NCI-H2107 (cell line): ENCODE measurements at places on chromosomes 3 and 15.

DNA sequence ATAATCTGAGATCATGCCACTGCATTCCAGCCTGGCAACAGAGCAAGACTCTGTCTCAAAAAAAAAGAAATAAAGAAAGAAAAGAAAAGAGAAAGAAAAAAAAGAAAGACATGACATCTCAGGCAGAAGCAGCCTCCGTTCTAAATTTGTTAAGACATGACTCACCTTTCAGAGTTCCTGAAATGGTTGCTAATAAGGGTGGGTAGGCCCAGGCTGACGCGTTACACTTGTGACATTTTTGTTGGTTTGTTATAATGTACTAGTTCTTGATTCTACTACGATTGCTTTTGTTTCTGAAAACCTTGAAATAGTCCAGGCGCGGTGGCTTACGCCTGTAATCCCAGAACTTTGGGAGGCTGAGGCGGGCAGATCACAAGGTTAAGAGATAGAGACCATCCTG lies 21.0 kb downstream of the SLC25A20 start:
- DNase-seq = no peak

GRCh38 chr3:11542551-11542950 lies 101.2 kb downstream of the VGLL4 start:
- DNase-seq = no peak

GRCh38 chr3:180246688-180247195 lies 210.0 kb upstream of the PEX5L start:
- no peak for DNase-seq

DNA sequence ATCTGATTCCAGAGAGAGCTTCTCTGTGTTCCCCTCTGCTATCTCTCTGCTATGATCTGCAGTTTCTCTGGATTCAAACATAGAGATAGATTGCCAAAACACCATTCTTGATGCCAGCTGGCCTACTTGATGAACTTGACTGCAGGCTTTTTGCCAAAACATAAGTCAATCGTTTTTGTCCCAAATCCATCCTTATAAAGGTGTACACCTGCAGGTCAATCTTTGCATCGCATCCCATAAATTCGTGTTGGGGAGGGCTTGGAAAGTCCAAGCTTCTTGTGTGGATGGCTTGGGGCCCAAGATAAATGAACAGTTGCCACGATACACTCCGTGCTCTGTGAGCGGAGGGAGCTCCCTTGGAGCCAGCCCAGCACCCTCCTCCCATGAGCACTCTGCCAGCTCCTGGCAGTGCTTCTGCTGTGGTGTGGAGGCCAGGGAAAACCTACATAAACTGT lies 2.7 kb downstream of the CERS3 start:
- no peak for DNase-seq

- no peak for DNase-seq
These were observed 140.9 kb downstream of the NTRK3 start for GRCh38 chr15:88115486-88116152.

DNA sequence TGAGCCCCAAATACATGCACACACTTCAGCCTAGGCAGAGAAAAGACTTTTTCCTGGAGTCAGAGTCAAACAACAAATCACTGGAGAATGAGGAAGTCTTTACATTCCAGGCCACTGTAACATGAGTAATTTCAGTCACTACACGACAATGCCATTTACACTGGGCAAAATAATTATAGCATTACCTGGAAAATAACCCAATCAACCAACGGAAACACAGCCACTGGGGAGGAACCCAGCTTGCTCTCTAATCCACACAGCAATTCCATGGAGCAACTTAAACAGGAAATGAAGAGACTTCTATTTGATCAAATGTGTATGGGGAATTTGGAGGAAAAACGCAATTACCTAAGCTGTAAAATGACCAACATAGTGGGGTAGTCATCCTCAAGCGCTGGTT lies 15.2 kb downstream of the FSTL1 start:
- no peak for DNase-seq

GRCh38 chr3:43699864-43700263 lies 9.1 kb downstream of the ABHD5 start:
- DNase-seq = no peak

- no peak for DNase-seq
These were observed 31.7 kb downstream of the NR2F2 start for GRCh38 chr15:96362011-96362754.

DNA sequence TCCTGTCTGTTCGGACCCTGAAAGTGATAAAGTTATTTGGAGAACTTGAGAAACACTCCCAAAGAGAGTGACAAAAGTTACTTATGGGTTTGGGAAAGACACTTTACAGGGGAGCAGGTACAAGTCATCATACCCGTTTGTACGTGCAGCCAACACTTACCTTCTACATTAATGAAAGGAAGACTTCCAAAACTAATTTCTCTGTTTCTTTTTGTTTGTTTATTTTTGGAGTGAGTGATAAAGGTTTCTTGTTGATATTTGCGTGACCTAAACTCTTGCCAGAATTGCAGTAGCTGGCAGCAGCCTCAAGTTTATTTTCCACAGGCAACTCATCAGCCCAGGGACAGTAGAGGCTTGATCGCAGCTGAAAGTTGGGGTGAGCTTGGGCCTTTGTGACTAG lies 8.4 kb downstream of the ABHD2 start:
- DNase-seq = no peak

DNA sequence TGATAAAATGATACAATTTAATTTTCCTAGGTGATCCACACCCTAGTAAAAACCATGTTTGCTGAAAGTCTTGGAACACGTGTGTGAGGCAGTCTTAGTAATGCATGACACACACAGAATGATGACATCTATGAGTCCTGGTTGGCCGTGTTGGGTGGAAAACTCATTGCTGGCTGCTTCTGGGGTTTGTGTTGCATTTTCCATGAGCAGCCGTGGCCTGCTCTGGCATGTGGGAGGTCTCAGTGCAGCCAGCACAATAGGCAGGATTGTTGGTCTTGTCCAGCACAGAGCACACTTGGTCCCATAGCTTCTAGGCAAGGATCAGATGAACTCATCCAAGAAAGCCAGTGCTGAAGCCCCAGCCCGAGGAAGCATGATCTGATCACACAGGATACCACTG lies 172.8 kb upstream of the UBE3A start:
- no peak for DNase-seq

GRCh38 chr3:140602781-140603180 lies 75.1 kb upstream of the TRIM42 start:
- no peak for DNase-seq

DNA sequence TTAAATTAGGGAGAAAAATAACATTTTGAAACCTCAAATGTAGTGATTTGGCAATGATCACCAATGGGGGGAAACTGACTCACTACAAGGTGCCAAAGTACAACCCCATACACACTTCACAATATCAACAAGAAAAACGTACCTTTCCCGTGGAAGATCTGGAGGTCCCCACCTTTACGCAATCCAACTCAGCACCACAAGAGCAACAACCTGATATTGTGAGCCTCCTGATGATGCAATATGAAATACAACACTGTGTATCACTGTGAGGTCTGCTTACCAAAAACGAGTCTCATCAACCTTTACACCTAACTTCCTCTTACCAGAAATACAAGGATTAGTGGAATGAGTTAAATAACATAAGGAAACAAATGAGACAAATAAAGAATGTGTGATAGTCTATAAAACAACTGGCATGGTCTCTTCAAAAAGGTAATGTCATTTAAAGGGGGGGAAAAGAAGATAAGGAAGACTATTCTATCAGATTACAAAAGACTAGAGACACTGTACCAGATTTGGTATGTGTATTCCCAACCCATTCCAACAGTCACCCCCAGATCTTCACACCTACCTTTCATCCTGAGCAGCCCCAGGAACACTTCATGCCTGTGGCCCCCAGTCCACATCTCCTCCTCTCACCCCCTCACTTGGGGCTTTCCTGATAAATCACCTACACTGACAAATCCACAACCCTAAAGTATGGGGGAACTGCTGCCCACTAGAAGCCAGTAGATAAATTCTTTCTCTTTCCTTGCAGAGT lies 27.7 kb downstream of the DLG1 start:
- DNase-seq = no peak

DNA sequence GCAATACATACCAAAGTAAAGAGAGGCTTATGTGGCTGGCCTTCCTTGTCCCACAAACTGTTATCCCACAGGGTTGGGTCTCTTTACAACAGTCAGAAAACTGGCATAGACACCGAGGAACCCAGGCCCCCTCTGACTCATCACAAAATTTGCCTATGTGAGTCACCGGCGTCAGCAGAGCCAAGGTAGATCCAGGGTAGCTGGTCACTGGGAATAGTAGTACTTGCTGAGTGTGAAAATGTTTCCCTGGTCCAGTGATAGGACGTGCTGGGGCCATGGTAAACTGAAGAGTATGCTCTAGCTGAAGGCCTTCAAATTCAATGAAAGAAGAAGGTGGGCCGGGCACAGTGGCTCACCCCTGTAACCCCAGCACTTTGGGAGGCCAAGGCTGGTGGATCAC lies 27.1 kb upstream of the SKIL start:
- DNase-seq = no peak

GRCh38 chr3:28601291-28601690 lies 252.7 kb upstream of the AZI2 start:
- DNase-seq = no peak

DNA sequence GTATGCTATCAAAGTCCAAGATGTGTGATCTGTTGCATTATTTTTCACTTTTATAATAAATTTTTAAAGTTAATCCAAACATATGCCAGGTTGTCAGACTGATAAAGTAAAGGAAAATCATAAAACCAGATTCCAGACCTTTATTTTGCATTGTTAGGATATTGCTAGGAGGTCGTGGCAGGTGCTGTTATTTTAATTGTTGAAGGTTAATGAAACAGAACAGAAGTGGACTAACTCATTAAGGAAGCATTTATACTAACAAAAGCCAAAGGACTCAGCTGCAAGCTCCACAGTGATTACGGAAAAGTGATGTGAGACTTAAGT lies 63.1 kb downstream of the DCLK3 start:
- DNase-seq = no peak
